Caki2 (cell line): ENCODE measurements at places on chromosomes 7 and 10. TPM values are rescaled to one million over a fixed set of nuclear protein-coding genes. Genes with fewer than 3 reads are reported as not detected.

Gene ADAMTS14
- 0.37 and 1.0 TPM in 2 replicates for total RNA-seq

Gene CCDC3
- total RNA-seq: not detected in 2 replicates

Gene SEC61G
- 719 and 728 TPM in 2 replicates for total RNA-seq

Gene A1CF
- total RNA-seq: not detected in 2 replicates

Gene NACAD
- not detected in 2 replicates for total RNA-seq

Gene SP8
- total RNA-seq: 1.1 and 1.4 TPM in 2 replicates

Gene ITGA8
- not detected in 2 replicates for total RNA-seq
